HS-27A (cell line): ENCODE measurements at places on chromosomes 16 and 17.

- no peak for DNase-seq
Measured at GRCh38 chr16:28876019-28876659, 2.1 kb upstream of the ATP2A1 start.

- no peak for DNase-seq
Measured at GRCh38 chr17:74960570-74961342, 11.8 kb downstream of the HID1 start.

- DNase-seq = no peak
Measured at GRCh38 chr16:49341706-49342105, 31.9 kb upstream of the C16orf78 start.

DNA sequence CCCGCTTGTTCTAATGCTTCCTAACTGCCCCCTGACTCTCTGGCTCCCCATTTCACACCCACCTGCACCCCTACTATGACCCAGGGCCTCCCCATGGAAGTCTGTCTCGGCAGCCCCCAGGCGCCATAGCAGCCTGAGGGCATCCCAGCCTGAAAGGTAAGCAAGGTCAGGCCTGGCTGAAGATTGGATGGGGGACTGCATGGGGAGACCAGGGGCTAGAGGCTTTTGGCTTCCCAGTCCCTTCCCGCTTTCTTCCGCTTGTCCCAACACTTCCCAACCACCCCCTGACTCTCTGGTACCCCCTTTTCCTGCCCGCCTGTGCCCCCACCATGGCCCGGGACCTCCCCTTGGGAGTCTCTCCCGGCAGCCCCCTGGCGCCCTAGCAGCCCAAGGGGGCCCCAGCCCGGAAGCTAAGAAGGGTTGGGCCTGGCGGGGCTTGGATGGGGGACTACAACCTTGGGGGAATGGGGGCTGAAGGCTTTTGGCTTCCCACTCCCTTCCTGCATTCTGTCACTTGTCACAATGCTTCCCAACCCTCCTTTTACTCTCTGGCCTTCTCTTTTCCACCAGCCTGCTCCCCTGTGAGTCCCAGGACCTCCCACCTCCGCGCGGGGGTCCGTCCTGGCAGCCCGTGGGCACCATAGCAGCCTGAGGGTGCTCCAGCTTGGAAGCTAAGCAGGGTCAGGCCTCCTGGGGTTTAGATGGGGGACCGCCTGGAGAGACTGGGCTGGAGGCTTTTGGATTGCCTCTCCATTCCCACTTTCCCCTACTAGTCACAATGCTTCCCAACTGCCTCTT, 2288.4 kb downstream of the TP53TG3F start:
- DNase-seq = no peak

- DNase-seq = no peak
Measured at GRCh38 chr17:55432358-55433028, 10.9 kb upstream of the MMD start.
